ENCODE measurements at places on chromosomes 1 and 21. TPM values are rescaled to one million over a fixed set of nuclear protein-coding genes. Genes with fewer than 3 reads are reported as not detected.

CELA2A gene
- not detected for polyA plus RNA-seq

ESPN gene
- polyA plus RNA-seq, result not detected

S100A9 gene
- polyA plus RNA-seq, result not detected

RXRG gene
- 0.78 TPM for polyA plus RNA-seq

ESRRG gene
- 4.9 TPM for polyA plus RNA-seq

CFHR5 gene
- not detected for polyA plus RNA-seq

PEX10 gene
- 29.4 TPM for polyA plus RNA-seq

Measured in neural cell (in vitro differentiated cells).